NCI-H510A treated with DMSO at 0.1 percent for 48 hours (cell line): ENCODE measurements at places on chromosomes 1 and 21.

DNA sequence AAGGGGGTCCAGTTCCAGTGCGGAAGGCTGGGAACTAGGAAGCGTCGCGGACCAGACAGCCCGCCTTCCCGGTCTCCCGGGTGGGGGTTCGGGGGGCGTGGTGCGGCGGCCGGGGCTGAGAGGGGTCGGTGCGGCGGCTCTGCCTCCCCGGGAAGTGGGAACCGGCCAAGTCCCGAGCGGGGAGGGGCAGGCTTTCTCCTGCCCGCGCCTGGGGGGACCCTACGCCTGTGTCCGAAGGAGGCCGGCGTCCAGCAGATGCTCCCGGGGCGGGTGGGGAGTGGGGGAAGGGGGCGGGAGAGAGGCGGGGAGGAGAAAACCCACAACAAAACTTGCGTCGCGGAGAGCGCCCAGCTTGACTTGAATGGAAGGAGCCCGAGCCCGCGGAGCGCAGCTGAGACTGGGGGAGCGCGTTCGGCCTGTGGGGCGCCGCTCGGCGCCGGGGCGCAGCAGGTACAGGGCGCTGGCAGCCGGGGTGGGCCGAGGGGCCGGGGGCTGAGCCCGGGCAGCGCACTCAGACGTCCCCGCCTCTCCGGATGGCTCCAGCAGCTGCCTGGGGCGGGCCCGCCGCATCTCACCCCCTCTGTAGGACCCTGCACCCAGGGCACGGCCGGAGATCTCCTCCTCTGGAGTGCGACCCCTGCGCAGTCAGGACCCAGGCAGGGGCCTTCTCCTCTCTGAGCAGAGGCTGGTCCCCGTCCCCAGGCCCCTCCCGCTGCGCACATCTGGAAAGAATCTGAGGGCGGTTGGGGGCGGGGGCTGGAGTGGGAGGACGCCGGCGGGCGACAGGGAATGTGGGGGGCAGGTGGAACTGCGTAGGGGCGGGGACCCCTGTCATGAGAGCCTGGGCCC, at the start of gene PODN:
Gene PODN, plus strand, starts transcription at position 355 of the 849 bp plus-strand sequence. CDS start 7,643 bp downstream, outside the sequence.
- DNase-seq: no peak

GRCh38 chr1:246032031-246032551, 475.0 kb downstream of the SMYD3 start:
- no peak for DNase-seq

DNA sequence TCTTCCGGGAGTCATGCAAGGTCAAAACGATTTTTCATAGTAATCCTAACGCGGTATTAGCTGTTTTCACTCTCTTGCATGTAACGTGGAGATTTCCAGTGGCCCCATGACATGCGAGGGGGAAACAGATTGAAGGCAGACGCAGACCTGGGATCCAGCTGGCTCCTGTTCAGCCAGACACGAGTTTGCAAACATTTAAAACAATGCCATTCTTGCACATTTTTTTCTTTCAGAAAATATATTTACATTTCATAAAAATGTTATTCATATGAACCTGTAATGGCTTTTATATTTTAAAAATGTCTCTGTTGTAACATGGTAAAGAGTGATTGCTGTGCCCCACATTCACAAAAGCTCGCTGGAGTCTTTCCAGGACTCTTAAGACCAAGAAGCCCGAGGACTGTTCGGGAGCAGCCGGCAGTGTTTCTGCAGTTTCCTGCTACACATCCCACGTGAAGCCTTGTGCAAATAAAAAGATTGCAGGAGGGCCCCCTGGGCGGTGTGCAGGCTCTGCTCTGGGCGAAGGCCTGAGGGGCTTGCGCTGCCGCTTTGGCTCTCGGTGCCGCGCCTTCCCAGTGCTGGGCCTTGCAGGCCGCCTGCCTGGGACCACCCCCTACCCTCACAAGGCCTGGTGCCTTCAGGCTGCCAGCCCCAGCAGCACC, 184.9 kb downstream of the DYRK1A start:
- peak; percentile 22 for DNase-seq

DNA sequence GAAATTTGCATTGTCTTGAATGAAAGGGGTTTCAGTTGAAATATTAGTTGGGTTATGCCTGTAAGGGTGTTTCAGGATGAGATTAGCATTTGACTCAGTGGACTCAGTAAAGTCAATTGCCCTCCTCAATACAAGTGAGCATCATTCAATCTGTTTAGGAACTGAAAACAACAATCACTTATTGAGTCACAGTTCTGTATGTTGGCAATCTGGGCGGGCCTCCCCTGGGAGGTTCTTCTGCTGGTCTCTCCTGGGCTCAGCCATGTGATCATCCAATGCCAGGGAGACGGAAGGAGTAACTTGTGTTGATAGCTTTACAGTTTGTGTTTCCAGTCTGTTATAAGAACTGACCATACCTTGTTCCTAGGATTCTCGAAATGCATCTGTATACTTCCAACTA, 262.9 kb upstream of the RUNX1 start:
- DNase-seq: no peak

DNA sequence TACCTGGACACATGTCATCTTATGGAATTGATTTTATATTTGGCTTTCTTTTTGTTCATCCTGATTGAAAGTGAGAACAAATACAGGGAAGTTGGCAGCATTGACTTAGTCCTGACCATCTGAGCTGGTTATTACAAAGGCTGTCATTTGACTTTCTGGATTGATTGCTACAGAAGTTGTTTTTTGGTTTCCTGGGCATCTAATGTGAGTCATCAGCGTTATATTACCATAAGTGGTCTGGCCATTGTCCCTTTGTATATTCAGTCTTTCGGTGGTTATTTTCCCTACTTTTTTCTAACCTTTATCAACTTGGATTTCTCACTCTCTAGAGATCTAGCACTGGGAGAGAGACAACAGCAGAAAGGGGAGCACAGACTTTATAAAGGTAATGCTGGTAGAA, 1646.5 kb downstream of the MRPL39 start:
- no peak for DNase-seq

GRCh38 chr1:91900562-91900961, 14.6 kb upstream of the TGFBR3 start:
- no peak for DNase-seq

- DNase-seq: no peak
Observed at GRCh38 chr1:202163281-202164270, 3.2 kb upstream of the PTPN7 start.

GRCh38 chr1:32926562-32926961, 25.4 kb upstream of the TMEM54 start:
- no peak for DNase-seq

- no peak for DNase-seq
Observed at GRCh38 chr21:40719615-40720014, 127.3 kb downstream of the DSCAM start.

DNA sequence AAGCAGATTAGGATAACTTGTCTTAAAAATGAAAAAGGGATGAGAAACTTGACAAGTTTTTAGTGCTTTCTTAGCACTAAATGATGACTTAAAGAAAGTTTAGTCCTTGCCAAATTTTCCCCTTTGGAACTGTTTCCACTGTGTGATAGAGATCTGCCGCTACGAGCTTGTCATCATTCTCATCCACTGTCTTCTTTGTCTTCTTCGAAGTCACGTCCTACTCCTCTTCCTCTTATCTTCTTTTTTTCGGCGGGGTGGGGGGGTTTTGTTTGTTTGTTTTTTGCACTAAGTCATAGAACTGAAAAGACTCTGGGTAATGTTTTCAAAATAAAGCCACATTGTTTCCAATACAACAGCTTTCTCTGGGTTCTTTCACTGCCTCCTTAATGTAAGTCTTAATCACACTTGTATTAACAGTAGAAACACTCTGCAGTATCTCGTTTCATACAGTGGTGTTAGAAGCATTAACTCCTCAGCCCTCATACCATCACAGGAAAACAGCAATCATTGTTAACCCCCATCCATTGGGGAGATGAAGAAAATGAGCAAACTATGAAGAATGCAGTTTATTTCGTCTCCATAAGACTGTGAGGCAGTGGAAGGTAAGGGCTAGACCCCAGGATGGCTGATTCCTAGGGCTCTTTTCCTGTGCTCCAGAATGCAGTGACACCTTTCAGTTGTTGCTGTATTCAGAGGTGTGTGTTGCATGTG, 81.8 kb downstream of the OLFML2B start:
- DNase-seq: no peak

DNA sequence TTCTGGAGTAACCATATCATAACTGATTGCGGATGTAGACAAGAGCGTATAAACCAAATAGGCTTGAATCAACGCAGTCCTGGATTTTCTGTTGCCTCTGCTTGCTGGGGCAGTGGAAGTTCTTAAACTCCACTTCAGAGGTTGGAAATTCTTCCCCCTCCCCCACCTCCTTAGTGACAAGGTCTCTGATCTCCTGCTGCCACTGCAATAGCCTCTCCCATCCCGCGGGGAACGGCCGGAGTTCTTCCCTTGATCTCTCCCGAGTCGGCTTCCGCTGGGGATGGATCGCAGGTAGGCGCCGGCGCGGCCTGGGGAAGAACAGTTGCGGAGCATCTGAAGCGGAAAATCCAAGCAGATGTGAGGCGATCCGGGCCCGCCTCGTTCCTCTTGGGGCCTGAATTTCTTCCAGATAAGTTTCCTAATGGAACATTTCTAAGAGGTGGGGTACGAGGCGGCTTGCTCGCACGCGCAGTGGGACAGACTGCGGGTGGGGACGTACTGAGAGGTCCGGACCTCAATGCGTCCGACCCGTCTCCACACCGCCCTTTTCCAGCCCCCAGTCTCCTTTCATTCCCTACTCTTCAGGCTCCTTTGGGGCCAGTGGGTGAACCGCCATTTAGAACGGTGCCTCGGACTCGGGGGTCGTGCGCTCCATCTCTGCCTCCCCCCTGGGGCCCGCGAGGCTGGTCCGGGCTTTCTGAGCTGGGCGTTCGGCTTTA, 3.1 kb upstream of the SIM2 start:
- DNase-seq: no peak

GRCh38 chr1:99456536-99456935, 189.4 kb upstream of the PALMD start:
- DNase-seq: no peak

- DNase-seq: no peak
Observed at GRCh38 chr1:151147132-151147503, 687 bp upstream of the SEMA6C start.

- peak; percentile 71 for DNase-seq
Observed at GRCh38 chr1:171898941-171899340, 57.6 kb downstream of the DNM3 start.

DNA sequence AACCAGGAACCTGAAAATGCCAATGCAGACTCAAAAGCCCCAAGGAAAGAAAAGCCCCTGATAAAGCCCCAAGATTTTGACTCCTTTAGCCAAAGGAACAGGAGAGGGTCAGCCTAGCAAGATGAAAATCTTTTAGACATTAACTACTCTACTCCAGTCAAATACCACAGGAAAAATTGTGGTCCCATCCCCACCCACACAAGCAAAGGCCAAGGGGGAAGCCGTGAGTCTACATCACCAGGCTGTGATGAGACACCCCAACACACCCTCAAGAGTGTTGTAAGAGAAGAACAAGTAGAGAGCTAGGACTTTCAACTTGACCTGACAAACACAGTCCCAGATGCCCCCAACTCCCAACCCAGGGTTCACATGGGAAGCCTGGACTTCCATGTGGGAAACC, 192.8 kb upstream of the NR5A2 start:
- DNase-seq: no peak

GRCh38 chr1:66274634-66275033, 259.3 kb upstream of the SGIP1 start:
- no peak for DNase-seq

DNA sequence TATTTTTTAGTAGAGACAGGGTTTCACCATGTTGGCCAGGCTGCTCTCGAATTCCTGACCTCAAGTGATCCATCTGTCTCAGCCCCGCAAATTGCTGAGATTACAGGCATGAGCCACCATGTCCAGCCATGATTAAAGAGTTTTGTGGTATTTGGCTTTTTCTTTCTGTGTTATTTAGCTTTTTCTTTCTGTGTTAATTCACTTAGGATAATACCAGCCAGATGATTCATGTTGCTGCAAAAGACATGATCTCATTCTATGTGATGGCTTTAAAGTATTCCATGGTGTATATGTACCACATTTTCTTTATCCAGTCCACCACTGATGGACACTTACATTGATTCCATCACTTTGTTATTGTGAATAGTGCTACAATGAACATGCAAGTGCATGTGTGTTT, 1135.2 kb downstream of the AMY1C start:
- DNase-seq: no peak

DNA sequence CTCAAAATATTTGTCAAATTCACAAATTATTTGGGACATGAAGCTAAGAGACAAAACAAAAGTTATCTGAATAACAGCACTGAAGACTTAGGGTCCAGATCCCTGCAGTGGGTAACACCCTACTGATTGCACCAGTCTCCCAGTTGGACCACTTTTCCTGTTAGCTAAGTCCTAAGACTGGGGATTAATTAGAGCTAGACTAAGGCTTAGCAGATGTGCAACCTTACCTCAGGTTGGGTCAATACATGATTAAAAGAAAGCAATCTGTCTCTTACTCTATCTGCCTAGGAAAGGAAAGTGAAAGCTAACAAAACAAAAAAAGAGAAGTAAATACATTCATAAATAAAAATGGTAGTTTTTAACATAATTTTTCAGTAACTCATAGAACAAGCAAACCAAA, 737.2 kb upstream of the CHRM3 start:
- no peak for DNase-seq

DNA sequence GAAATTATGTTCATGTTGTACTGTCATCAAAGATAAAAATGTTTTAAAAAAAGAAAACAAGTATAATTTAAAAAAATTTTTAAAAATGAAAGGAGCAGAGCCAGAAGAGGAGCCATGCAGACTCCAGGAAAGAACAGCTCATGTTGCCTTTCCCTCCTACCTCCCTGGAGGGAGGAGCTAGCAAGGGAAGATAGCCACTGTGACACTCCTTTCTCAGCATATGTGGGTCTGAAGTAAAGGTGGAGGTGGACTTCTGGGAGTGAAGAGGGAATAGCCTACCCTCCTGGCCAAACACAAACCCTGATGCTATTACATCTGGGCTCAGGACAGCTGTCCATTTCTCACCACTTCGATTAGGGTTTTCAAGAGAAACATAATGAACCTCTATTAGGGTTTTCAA, 54.2 kb downstream of the SLC2A1 start:
- no peak for DNase-seq

DNA sequence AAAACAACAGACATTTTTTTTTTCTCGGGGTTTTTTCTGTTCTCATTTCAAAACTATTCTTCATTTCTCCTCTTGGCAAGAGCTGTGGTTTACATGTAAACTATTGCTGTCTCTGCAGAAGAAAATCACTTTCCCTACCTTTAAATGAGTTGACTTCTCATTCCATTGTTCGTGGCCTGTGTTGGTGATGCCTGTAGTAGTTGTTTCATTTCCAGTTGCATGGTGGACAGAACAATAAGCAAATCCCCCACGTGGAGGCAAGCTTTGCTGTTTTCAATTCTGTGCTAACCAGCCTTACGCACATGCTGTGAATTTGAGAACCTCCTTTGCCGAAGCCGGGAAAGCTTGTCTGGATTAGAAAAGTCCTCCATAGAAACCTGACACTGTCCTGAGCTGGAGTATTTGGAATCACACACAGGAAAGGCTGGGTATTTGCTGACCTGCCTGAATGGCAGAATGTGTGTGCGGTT, 26.2 kb upstream of the MAP3K7CL start:
- peak; percentile 83 for DNase-seq

DNA sequence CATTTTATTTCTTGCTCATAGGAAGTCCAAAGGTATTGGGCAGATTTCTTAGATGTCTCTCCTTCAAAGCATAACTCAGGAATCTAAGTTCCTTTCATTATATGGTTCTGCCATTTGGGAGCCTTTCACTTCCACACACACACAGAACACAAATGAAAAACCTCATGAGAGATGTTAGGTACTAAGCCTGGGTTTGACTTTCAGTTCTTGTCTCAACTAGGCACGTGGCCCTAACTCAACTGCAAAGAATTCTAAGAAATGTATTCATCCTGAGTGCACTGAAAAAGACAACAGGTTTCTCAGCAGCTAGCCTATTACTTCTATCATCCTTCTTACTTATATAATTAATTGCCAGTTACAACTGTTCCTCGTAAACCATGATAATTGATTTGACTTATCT, 190.0 kb upstream of the SAMSN1 start:
- DNase-seq: no peak
